ENCODE measurements at places on chromosomes 16 and 17.

DNA sequence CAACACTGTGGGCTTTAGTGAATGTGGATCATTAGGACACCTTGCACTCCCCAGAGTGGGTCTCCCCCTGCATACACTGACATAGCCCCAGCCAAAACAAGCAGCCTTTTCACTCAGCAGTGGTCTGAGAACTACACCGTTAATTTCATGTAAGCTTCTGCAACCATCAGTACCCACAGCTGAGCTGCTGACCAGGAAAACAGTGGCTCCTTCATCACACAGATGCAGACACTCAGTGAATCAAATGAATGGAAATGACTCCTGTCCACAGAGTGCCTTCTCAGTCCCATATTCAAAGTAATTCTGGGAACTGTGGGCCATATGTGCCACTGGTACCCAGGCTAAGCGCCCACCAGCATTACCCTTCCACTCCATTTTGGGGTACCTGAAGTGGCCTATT lies 39.3 kb upstream of the NOL11 start:
- no peak for DNase-seq

- DNase-seq, result no peak
Measured at GRCh38 chr17:53039981-53040380, 782.7 kb upstream of the KIF2B start.

- DNase-seq, result no peak
Measured at GRCh38 chr16:61182391-61182790, 853.8 kb downstream of the CDH8 start.

DNA sequence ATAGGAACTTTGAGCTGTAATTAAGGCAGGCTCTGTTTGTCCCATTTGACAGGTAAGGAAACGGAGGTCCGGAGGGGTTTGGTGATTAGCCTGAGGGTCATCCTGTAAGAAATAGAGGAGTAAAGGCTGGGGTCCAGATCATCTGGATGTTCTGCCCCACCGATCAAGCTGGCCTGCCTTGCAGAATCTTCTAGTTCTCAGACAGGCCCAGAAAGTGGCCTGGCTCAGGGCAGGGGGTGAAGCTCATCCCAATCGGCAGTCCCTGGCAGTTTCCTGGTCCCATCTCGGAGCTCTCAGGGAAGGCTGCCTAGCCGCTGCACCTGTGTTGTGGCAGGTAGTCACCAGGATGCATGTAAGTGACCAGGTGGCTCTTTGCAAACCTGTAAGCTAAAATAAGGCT lies 4.2 kb downstream of the PIMREG start:
- DNase-seq, result no peak

- no peak for DNase-seq
Measured at GRCh38 chr17:68697850-68698361, 96.7 kb upstream of the FAM20A start.

- no peak for DNase-seq
Measured at GRCh38 chr17:37207103-37207502, 168.7 kb upstream of the C17orf78 start.

- no peak for DNase-seq
Measured at GRCh38 chr16:23754594-23755483, at the start of gene CHP2. Gene CHP2 (plus strand): TSS chr16:23755026. CDS start chr16:23755050, 24 bp downstream.

GRCh38 chr17:4935650-4936049 lies 3.6 kb downstream of the GP1BA start:
- DNase-seq, result no peak

GRCh38 chr16:17633181-17633951 lies 162.6 kb upstream of the XYLT1 start:
- no peak for DNase-seq

GRCh38 chr17:64145375-64145750 lies 15.4 kb upstream of the ERN1 start:
- no peak for DNase-seq

DNA sequence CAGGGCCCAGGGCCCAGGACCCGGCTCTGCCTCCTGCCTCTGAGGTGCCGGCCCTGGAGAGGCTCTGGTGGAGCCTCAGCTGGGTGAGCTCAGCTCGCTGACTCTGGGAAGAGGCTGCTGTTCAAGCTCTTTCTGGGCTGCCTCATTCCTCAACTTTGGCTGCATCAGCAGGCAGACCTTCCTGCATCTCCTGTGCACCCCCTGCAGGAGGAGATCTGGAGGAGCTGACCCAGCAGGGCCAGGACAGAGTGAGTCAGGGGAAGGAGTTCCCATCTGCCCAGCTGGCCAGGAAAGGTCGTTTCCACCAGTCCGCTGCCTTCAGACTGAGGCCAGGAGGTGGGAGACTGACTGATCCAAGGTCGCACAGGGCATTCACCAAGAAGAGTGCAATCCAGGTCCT lies 10.7 kb downstream of the CRHR1 start:
- DNase-seq, result no peak

DNA sequence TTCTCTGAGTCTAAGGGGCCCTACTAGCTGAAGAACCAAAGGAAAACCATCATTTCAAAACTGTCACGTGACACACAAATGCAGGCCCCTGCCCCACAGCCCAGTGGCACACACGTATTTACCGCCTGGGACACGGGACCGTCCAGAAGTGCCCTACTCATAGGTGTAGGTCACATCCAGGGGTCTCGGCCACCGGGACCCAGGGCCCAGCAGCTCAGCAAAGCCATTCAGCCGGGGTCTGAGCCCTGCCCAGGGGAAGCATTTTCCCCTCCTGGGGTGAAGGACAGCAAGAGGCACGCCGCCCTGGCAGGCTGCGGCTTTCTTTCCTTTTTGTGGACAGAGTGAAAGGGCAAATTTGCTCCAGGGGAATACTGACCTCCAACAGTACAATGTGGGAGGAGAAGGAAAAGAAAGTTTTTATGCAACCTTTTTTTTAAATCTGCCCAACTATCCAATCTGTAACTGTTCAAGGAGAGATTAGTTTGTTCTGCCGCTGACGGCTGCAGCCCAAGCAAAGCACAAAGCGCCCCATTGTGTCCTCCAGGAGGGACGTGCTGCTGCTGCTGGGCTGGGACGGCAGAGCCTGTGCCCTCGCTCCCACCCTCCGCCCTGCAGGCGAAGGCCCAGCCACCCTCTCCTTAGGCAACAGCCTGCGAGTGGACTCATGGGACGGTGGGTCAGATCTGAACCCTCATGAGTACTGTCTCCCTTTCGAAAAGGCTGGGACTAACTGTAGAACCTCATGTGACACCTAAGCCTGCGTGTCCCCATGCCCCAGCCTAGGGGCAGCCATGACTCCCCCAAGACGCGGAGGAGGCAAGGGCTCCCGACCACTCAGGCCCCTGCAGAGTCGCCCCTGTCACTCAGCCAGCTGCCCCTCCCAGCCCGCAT lies 21.3 kb downstream of the SLC7A5 start:
- no peak for DNase-seq

GRCh38 chr16:20628213-20628612 lies 52.0 kb upstream of the ACSM2B start:
- DNase-seq, result no peak

GRCh38 chr17:38663125-38663751 lies 11.5 kb downstream of the EPOP start:
- DNase-seq, result peak; percentile 43

GRCh38 chr16:71676236-71676635 lies 48.3 kb downstream of the PHLPP2 start:
- DNase-seq, result no peak

GRCh38 chr17:13626703-13627102 lies 25.0 kb upstream of the HS3ST3A1 start:
- DNase-seq, result no peak

GRCh38 chr17:9755083-9755482 lies 36.3 kb downstream of the DHRS7C start:
- DNase-seq, result no peak

- no peak for DNase-seq
Measured at GRCh38 chr17:45160447-45161287, 1.0 kb upstream of the HEXIM2 start.

- DNase-seq, result no peak
Measured at GRCh38 chr17:19372866-19373504, 5.3 kb upstream of the MAPK7 start.

- no peak for DNase-seq
Measured at GRCh38 chr16:61842666-61843065, 193.6 kb downstream of the CDH8 start.

GRCh38 chr17:28363186-28363585 lies 1.8 kb downstream of the SEBOX start:
- no peak for DNase-seq

- DNase-seq, result no peak
Measured at GRCh38 chr17:55424893-55425540, 3.4 kb upstream of the MMD start.

DNA sequence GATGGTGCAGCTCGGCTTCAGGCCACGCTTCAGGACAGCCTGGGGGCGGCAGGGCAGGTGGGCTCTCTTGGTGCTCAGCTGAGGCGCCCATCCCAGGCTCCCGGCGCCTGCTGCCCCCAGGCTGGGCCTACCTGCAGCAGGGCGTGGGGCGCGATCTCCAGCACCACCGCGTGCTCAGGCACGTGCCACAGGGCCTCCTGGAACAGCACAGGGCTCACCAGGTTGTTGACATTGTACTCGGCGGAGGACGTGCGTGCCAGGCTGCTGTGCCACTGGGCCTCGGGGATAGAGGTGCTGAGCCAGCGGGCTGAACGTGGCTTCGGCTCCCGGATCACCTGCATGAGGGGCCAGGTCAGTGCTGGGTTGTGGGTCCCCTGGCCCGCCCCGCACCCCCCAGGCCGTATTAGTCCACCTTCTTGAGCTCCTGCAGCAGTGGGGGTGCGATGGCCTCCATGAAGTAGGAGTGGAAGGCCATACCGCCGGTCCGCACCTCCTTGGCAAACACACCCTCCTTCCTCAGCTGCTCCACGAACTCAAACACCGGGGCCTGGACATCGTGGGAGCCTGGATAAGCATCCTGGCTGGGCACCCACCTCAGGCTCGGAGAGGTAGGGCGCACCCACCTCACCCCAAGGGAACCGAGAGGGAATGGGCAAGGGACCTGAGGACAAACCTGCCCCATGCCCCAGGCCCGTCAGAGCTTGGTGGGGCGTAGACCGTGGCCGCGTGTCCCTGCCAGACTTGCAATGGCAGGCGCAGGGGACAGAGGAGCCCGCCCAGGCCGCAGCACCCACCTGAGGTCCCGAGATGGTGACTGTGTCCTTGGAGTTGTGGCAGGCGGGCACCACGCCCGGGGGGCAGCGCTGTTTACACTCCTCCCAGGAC lies 9.0 kb downstream of the FASN start:
- no peak for DNase-seq

GRCh38 chr16:20614186-20615141 lies 38.3 kb upstream of the ACSM2B start:
- DNase-seq, result no peak

GRCh38 chr17:66474258-66474657 lies 171.8 kb downstream of the PRKCA start:
- DNase-seq, result no peak

Measured in activated CD4-positive, alpha-beta T cell treated with anti-CD3 and anti-CD28 coated beads for 24 hours (primary cell).